ENCODE measurements at places on chromosomes 5 and 9. TPM values are rescaled to one million over a fixed set of nuclear protein-coding genes. Genes with fewer than 3 reads are reported as not detected.

GRCh38 chr5:5278815-5279381 lies 138.8 kb downstream of the ADAMTS16 start:
- DNase-seq: no peak

DNA sequence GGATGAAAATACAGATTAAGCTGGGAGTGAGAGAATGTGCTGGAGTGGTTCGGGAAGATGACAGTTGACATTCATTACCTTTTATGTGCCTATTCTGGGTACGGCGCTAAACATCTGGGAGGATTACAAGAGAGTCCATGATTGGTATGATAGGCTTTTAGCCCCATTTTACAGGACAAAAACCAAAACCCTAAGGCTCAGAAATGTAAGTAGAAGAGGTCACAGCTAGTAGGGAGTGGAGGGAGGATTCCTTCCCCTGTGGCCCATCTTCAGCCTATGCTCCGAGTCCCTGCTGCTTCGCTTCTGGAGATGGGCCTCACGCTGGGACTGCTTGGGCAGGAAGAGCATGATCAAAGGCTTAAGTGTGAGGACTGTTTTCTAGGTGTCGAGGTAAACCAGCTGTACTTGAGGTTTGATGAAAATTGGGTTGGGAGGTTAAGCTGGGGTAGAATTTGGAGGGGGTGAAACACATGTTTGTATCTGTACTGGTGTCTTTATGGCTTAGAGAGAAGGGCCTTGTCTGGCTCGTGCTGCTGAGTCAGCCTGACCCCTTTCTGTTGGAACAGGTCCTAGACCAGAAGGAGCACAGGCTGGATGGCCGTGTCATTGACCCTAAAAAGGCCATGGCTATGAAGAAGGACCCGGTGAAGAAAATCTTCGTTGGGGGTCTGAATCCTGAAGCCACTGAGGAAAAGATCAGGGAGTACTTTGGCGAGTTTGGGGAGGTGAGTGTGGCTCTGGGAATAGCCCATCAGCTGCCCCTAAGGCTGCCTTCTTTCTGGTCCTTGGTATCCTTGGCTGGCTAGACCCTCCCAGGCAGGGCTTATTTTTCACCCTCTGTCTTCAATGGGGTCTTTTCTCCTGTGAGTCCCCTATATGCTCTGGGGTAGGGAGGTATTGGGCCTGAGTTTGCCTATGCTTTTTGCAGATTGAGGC lies 2.1 kb downstream of the HNRNPAB start:
- no peak for DNase-seq

DNA sequence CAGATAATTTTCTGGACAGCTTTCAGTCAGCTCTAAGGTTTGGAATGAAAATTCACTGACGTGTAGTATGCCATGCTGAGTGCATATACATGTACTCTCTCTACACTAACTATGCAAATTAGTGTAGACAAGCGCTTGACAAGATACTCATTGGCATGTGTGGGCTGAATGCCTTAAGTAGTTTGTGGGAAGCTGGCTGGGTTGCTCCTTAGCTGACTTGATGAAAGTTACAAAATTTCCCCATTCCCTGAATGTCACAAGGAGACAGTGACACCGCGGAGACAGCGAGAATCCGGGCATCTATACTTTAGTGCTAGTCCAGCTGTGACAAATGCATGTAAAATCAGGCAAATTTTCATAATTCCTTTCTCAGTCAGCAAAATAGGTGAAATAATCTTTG lies 51.6 kb upstream of the C5orf46 start:
- no peak for DNase-seq

- DNase-seq: no peak
Measured at GRCh38 chr9:2481216-2481615, 140.4 kb upstream of the VLDLR start.

DNA sequence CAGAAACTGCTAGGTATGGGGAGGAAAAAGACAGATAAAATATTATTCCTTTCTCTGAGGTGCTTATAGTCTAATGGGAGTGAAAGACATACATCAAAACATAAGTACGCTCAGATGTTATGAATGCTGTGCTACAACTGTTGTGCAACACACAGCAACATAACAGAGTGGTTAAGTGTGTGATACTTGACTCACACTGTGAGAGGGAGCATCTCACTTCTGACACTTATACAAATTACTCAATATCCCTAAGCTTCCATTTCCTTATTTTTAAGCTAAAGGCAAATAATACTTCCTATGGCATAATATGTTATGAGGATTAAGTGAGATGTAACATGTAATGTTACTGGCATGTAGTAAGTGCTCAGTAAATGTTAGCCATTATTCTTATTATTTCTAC lies 110.6 kb upstream of the FER start:
- DNase-seq: no peak

WNK2 gene
- 85.4 TPM for total RNA-seq

GTF2H2C gene
- 5.3 TPM for total RNA-seq

GRCh38 chr5:156678484-156678883 lies 171.6 kb upstream of the PPP1R2B start:
- DNase-seq: no peak

DNAI1 gene
- 0.99 TPM for total RNA-seq

DNA sequence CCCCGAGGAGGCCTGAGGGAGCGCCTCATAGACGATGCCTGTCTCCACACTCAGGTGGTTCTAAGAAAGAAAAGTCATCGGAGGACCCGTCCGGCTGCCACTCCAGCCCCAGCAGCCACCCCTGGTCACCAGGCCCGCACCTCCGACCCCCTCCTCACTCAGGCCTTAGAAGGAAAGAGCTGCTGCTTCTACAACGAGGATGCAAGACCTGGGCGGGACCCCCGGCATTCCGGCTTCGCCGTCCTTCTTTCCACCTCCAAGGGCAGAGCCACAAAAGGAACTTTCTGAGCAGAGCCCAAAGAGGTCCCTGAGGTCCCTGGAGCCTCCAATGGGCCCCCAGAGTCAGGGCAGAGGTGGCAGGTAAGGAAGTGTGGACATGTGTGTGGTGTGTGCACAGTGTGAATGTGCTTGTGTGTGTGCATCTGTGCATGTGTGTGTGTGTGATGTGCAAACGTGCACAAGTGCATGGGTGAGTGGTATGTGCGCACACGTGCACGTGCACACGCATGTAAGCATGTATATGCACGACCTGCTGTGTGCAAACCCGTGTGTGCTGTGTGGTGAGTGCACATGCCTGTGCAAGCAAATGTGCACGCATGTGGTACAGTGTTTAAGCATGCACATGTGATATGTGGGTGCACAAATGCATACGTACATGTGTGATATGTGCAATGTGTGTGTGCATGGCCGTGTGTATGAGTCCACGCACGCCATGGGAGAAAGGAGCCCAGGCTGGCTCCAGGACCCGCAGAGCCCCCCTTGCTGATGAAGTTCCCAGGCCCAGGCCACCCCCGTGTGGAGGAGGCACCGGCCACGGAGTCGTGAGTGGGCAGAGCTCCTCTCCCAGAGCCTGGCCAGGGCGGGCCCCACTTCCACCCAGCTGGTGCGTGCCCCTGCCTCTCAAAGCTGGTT lies 27.7 kb upstream of the TMEM250 start:
- no peak for DNase-seq

TPPP gene
- 5.2 TPM for total RNA-seq

GRCh38 chr9:74173284-74173683 lies 323.9 kb upstream of the RORB start:
- no peak for DNase-seq

GRCh38 chr9:126397056-126397455 lies 70.4 kb downstream of the MVB12B start:
- no peak for DNase-seq

GRCh38 chr5:66875315-66875714 lies 279.1 kb downstream of the MAST4 start:
- DNase-seq: no peak

MYO10 gene
- 162 TPM for total RNA-seq

GRCh38 chr5:79859588-79859987 lies 131.5 kb downstream of the MTX3 start:
- no peak for DNase-seq

GRCh38 chr5:142491270-142491669 lies 166.4 kb upstream of the SPRY4 start:
- DNase-seq: no peak

DNA sequence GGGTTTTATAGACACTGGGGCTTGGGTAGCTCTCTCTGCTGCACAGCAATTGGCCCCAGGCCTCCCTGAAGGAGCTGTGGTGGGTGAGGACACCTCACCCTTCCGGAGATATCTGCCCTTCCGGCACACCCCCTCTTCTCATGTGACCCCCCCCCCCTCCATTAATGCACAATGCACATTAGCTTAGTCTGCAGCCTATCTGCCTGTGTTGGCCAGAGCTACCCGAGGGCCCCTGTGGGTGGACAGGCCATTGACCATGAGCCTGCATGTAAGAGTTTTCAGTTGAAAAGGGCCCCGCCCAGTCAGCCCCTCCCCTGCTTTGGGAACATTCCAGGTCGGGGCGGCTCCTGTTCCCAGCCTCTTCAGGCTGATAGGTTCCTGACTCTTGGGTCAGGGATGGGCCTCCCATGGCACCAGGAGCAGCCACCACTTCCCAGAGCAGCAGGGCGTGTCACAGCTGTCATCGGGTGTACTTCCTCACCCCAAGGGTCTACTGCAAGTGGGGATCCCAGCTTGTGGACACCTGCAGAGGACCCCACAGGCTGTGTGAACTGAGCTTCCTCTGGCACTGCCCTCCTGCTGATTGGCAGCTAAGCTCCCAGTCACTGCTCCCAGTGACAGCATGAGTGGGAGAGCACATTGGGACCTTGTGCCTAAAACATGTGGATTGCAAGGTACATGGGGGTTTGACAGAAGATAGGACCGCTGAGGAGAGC lies 17.8 kb downstream of the PHF2 start:
- DNase-seq: no peak

RAB3C gene
- total RNA-seq: 2.3 TPM

GRCh38 chr5:159409801-159410200 lies 79.5 kb upstream of the IL12B start:
- no peak for DNase-seq

FAM151B gene
- 1.6 TPM for total RNA-seq

GRCh38 chr9:15352306-15352705 lies 45.3 kb upstream of the TTC39B start:
- DNase-seq: no peak

GRCh38 chr5:36882250-36882649 lies 5.7 kb downstream of the NIPBL start:
- no peak for DNase-seq

DNA sequence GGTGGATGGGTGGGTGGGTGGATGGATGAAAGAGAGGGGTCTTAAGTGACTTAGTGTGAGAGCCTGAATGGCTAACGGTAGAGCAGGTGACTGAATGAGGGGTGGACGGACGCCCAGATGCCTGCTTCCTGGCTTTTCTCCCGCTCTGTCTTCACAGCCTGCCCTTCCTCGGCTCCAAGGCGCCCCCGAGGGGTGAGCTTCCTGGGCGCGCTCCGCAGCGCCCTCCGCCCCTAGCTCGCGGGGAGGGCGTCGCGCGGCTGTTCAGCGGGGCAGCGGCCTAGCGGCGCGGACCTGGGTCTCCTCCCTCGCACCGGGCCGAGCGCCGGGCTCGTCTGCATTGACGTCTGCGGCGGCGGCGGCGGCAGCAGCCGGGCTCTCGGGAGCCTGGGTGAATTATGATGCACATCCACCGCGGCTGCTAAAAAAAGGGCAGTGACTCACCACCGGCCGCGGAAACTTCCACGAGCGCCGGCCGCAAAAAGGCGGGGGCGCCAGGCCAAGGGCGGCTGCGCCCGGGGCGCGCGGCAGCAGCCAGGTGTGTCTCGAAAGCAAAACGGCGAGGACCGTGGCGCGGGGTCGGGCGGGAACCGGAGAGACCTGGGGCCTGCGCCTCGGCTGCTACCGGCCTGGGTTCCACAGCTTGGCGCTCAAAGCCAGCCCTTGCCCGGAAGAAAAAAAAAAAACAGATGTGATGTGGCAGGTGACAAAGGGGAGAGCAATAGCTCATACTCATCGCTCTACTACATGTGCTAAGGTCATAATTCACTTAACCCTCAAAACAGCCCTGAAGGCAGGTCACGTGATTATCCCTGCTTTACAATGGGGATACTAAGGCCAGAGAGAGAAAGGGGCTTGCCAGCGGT lies 143.0 kb upstream of the ADRA1B start:
- peak; percentile 49 for DNase-seq

DNA sequence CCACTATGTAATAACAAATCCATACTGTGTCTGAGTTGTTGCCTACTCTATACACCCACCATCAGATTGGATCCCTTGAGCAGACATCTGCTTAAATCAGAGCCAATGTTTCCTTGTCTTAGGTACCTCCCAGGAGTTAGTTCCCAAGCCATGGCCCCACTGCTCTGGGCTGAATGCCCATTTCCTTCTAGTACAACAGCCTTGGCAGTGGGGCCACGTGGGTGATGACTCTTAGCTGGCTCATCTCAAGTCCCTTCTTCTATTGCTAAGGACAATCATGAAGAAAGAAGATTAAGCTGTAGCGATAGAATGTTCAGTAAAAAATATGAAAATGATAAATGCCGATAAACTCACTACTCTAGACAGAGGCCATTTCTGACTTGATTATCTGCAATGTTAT lies 16.6 kb downstream of the PTGR1 start:
- no peak for DNase-seq

DNA sequence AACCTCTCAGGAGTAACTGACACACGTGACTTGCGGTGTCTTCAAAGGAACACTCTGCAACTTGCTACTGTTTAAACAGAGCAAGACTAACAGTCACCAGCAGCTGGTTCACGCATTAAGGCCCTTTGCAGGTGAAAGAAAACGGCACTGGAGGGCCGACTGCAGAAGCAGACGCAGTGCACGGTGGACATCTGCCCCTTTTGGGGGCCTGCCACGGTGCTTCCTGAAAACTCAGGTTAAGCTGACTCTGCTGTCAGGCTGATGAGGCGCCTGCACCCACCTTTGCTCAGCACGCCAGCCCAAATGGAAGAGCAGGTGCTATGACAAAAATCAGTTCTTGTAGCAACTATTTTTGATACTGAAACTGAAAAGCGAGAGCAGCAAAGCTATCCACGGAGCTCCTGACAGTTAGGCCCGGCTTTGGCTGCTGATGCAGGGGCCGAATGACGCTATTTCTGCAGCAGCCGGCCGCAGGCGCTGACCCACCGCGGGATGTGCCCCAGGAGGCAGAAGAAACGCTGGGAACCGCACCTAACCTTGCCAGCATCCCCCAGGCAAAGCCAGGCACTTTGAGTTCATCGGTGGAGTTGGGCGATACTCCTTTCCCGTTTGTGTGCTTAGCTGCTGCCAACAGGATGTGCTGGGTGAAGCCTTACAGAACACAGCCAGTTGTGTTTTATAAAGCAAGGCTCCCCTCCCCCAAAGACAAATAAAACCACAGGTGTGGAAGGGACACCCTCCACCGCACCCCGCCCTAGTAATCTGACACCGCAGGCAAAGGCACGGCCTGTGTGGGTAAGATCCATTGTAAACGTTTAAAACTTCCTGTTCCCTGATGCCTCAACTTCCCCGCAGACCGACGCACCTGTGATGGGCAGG lies 21.1 kb upstream of the TERT start:
- DNase-seq: peak; percentile 89

CDX1 gene
- total RNA-seq: not detected

SPINK7 gene
- total RNA-seq: not detected

- no peak for DNase-seq
Measured at GRCh38 chr5:96121364-96121763, 159.7 kb upstream of the ELL2 start.

FOXD4L4 gene
- not detected for total RNA-seq

GRCh38 chr9:137277329-137278041 lies at the start of gene TOR4A:
Gene TOR4A, plus strand, starts transcription at chr9:137277726. Its CDS starts 964 bp downstream, at chr9:137278690.
- peak; percentile 61 for DNase-seq
